ENCODE measurements at places on chromosomes 6 and 20. TPM values are rescaled to one million over a fixed set of nuclear protein-coding genes. Genes with fewer than 3 reads are reported as not detected.

DNA sequence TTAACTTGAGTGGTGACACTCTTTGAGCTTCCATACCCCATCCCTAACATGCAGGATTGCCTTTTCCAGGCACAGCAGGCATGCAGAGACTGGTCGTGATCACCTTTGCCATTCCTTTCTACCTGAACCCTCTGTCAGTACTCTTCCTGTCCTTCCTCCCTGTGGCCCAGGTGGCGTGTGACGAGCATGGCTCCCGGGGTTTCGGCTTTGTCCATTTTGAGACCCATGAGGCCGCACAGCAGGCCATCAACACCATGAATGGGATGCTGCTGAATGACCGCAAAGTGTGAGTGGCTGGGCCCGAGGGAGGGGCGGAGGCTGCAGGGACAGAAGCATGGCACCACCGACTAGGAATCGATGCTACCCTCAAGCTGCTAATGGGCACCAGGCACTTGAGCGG is 6.7 kb downstream of the PABPC1L start:
- DNase-seq: no peak

GRCh38 chr20:42875581-42875980 is 314.1 kb downstream of the PTPRT start:
- no peak for DNase-seq

APCDD1L gene
- polyA plus RNA-seq: 8.6 TPM

DNA sequence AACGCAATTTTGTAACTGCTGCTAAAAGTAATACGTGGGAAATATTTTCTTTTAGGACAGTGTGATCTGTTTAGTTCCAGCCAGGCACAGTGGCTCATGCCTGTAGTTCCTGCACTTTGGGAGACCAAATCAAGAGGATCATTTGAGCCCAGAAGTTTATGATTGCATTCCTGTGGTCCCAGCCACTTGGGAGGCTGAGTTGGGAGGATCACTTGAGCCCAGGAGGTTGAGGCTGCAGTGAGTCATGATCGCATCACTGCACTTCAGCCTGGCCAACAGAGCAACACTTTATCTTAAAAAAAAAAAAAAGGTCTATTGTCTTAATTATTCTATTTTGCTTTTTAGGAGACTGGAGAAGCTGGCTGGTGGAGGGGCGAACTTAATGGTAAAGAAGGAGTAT is 101.5 kb downstream of the CD2AP start:
- no peak for DNase-seq

GRCh38 chr6:169885831-169886230 is 134.4 kb downstream of the ERMARD start:
- no peak for DNase-seq

ULBP3 gene
- 13.1 TPM for polyA plus RNA-seq

- DNase-seq: no peak
These were observed 77.7 kb downstream of the EFHC1 start for GRCh38 chr6:52497652-52498408.

- no peak for DNase-seq
These were observed 34.3 kb downstream of the UQCC2 start for GRCh38 chr6:33677143-33677660.

DNA sequence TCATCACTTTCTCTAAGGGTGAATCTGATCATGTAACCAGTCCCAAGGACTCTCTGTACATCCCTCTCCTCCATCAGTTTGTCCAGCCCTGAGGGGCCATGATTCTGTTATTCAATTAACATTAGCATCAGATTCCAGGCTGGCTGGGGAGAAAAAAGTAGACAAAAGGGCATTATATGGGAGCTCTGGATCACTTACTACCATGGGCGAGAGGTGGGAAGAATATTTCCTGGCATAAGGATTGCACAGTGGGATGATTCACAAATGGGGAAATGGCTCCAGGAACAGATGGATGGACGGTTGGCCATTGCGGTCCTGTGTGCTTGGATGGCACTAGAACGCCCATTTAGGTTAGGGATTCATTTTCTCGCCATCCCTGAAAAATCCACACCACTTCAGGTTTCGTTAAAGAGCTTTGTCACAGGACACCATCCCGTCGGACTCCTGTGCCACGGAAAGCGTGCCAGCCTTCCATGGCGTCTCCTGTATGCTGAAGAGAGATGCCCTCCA is 112.6 kb downstream of the THBS2 start:
- DNase-seq: no peak

MICB gene
- 17.9 TPM for polyA plus RNA-seq

TBXT gene
- polyA plus RNA-seq: not detected

GRCh38 chr20:60760256-60761000 is 491.6 kb upstream of the CDH4 start:
- DNase-seq: no peak

GRCh38 chr20:15176929-15177328 is 839.5 kb upstream of the FLRT3 start:
- no peak for DNase-seq

DNA sequence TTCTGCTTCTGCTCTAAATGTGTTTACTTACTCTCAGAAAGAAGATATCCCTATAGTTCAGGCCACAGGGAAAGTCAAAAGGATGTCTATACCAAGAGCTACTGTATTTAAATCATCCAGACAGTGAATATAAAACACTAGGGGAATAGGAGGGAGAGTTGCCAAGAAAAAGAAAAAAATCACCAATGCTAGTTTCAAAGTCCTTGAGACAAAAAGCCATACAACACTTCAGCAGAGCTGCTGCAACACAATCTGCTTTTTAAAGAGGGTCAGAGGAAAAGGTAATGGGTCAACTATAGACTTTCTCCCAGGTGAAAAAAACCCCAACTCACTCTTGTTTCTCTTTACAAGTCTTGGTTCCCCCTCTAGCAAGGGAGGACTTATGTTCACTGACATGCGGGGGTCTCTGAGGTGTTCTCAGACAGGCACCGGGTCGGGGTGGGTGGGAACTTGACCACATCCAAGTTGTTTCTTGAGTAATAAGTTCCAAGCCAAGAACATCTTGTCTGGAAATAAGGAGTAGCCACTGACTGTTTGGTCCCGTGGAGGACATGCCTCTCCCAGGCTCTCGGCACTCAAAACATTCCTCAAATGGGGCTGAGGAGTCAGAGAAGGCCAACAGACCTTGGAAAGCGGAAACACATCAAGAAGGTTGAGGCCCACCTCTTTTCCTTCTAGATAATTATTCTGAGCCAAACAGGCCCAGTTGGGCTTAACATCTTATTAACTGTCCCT is 47.7 kb downstream of the GJA10 start:
- no peak for DNase-seq

DNA sequence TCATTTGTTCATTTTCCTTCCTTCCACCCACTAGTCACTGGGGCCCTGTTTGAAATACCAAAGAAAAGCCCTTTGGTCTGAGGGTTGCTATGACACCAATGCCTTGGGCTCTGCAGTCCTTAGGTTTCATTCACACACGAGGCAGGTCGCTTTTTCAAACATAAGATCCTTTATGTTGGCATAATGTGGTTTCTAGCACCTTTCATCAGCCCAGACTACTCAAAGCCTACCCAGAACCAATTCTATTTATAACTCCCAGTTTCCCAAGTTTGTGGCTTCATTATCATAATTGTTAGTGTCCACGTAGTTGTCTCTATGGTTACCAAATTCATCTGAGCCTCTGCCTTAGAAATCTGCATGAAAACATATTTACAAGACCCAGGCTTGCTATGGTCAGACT is 6.6 kb upstream of the TP53RK start:
- DNase-seq: no peak

DNA sequence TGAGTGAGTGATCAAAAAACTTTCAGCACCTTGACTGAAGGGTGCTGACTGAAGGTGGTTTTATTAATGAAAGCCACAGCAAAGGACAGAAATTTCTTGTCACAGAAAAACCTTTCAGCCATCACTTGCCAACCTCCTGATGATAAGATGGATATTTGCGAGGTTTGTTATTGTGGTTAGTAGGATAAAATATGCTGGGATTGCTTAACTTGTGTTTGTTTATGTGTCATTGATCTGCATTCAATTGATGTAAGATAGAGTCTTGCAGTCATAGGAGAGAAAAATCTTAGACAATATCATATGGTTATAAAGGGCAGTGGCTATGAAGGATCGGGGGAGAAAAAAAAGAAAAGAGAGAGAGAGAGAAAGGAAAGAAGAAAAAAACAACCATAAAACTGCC is 1.2 kb downstream of the TSBP1 start:
- no peak for DNase-seq

DNA sequence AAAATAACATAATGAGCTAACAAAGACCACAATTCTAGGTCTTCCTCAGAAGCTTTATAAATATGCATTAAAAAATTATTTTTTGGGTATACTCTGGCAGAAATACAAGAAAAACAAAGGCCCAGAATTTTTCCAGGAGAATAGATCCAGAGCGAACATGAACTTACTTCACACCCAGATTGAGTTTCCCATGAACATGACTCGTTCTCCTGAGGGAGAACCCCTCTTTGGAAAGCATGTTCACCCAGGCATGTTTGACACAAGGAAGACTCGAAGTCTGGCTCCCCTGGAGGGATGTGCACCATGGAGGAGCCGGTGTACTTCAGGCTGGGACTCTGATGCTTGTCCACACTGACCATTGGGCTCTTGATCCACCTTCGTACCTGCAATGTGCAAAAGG is 56.1 kb downstream of the SGK1 start:
- DNase-seq: no peak

DNA sequence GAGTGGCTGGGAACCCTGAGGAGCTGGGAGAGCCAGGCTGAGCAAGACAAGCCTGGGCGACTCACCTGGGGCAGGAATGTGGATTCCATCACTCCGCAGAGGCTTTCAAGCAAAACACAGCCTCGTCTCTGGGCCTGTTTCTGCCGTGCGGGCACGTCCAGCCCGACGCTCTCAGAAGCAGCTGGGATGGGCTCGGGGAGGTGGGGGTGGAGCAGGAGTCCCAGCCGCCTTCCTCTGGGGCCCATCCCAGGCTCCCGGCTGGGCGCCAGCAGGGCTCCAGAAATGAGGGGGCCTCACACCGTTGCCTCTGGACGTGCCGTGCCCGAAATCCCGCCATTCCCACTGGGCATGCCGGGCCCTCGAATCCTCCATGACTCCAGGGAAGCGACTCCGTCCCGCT is 8.7 kb upstream of the RPS21 start:
- DNase-seq: no peak

GRCh38 chr6:71468038-71468437 is 179.4 kb downstream of the OGFRL1 start:
- DNase-seq: no peak

RPS21 gene
- polyA plus RNA-seq: 2,351 TPM

DNA sequence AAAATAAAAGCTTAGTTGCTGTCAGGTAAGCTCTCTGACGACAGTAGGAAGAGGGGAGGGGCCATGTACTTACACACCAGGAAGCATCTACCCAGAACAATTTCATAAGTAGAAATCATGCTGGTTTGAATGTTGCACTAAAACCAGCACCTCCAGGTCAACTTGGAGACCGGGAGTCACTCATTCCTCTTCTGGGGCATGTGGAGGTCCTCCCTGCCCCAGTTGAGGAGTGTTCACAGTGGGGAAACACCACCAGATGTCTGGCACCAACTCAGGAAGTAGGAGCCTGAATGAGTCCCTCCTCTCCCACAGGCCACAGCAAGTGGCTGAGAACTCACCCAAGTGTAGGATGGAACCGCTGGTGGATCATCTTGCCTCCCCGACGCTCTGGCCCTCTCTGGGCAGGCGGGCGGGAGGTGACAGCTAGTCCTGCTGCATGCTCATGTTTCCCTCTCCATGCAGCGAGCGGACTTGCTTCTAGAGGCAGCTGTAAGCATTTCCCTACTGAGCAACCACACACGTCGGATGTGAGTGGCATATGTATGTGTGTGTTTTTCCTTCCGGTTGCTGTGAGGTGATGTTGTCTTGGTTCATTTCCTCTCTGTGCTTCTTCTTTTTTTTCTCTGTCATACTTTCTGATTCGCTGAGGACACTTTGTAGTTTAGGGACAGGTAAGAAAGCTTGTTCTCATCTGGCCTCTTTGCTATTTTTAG is 149.5 kb upstream of the NEDD9 start:
- DNase-seq: no peak
